Spinal cord (tissue), 10 donors: ENCODE measurements at places on chromosomes 12 and 14. TPM values are rescaled to one million over a fixed set of nuclear protein-coding genes. Genes with fewer than 3 reads are reported as not detected.

Gene LRP1-AS
- total RNA-seq: not detected

Gene NRXN3
- total RNA-seq: 73.4 TPM

Gene CPNE8
- 18.6 TPM for total RNA-seq

Gene RDH12
- 0.28 TPM for total RNA-seq

Gene GPR65
- total RNA-seq: 2.0 TPM

Gene PMCH
- total RNA-seq: 0.33 TPM

Gene KRT74
- not detected for total RNA-seq

Gene A2M
- 175 TPM for total RNA-seq

Gene GLIPR1
- total RNA-seq: 20.7 TPM
